MV-4-11 (cell line): ENCODE measurements at places on chromosomes 3 and 15.
A peak's percentile ranks its signal among the peaks of the same experiment; 100 is the strongest.

- DNase-seq = no peak
These were observed 193.3 kb upstream of the TOPAZ1 start for GRCh38 chr3:44048196-44048924.

- no peak for DNase-seq
These were observed 747.7 kb upstream of the CBLB start for GRCh38 chr3:106616556-106616955.

DNA sequence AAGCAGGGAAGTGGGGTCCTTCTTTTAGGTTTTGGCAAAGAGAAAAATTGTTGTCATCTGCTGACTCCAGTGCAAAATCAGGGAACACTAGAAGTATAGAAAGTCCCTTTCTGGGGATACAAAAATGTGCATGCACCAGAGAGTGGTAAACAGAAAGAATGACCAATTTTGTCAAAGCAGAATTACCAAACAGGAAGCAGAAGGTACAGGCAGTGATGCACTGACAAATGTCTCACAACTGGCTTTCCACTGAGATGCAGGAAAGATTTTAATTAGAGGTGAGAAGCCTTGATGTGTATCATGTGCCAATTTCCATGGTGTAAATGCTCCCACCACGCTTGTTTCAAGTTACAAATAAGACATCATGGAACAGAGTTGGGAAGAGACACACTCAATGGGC is 66.0 kb downstream of the TRIM69 start:
- no peak for DNase-seq

DNA sequence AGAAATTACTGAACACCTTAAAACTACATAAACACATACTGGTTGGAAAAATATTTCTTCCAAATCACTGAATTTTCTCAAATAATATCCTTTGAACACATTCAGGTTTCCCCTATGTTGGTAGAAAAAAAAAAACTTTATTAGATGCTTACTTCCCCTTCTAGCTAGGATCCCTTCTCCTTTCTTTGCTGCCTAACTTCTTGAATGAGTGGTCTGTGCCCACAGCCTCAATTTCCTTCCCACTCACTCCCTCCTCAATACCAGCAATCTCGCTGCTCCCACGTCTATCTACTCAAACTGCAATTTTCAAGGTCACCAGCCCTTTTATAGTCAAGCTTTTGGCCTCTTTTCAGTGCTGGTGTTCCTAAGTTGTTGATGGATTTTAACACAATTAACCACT is 8.3 kb downstream of the CD200R1 start:
- DNase-seq = peak; percentile 86

DNA sequence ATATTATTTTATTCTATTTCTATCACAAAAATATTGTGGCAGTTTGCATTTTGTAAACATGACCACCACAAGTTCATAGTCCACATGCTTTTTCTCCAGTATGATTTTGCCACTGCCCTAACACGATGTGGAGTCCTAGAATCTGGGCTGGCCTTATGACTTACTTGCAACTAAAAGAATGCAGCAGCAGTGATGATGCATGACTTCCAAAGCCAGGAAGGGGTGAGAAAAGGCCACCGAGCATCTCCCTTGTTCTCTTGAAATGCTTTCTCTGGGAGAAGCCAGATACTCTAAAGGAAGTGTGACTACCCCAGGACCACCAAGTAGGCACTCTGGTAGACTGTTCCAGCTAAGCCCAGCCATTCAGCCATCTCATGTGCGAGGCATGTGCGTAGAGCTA is 191.6 kb upstream of the MRPL3 start:
- DNase-seq = no peak

DNA sequence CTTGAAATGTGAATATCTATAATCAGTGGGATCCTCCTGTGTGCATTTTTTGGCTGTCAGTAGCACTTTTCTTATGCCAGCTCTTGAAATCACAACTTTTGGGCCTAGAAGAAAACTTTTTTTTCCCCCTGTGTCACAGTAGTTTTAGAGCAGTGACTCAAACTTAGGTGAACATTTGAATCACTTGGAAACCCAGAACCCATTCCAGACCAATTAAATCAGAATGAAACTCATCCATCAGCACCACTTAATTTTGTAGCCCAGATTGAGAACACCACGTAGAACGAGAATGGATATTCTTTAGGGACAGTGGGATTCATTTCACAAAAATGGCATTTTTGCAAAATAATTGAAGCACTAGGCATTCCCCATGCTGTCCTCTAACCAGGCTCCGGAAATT is 224.8 kb upstream of the NANOGP8 start:
- DNase-seq = no peak

DNA sequence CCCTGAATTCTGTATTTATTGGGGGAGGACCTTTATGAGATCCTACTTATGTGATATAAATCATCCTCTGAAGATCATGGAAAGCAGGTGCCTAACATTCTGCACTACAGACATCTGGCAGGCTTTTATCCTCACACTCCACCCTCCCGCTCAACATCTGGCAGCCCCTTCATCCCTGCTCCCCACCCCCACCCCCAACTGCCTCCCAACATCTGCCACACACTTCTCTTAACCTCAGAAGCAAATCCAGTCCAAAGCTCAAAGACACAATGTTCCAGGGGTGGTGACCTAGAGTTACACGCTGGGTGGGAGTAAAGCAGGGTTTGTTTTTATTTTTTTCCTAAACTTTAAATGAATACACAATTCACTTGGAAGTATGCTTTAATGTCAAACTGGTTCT is 184.5 kb upstream of the ATP11B start:
- no peak for DNase-seq

DNA sequence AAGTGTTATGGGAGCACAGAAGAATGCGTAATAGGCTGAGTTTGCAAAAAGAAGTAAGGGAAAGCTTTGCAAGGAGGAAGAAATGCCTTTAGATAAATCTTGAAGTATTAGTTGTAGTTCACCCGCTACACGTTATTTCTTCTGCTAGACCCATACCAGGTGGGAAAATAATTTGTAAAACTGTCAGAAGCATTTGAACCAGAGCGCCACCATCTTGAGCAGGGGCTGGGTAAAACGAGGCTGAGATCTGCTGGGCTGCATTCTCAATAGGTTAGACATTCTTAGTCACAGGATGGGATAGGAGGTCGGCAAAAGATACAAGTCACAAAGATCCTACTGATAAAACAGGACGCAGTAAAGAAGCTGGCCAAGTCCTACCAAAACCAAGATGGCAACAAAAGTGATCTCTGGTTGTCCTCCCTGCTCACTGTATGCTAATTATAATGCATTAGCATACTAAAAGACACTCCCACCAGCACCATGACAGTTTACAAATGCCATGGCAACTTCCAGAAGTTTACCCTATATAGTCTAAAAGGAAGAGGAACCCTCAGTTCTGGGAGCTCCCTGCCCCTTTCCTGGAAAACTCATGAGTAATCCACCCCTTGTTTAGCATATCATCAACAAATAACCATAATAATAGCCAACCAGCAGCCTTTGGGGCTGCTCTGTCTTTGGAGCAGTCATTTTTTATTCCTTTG is 50.0 kb upstream of the ZNF280D start:
- DNase-seq = peak; percentile 37

GRCh38 chr3:48929358-48930035 is 10.9 kb downstream of the ARIH2 start:
- no peak for DNase-seq

DNA sequence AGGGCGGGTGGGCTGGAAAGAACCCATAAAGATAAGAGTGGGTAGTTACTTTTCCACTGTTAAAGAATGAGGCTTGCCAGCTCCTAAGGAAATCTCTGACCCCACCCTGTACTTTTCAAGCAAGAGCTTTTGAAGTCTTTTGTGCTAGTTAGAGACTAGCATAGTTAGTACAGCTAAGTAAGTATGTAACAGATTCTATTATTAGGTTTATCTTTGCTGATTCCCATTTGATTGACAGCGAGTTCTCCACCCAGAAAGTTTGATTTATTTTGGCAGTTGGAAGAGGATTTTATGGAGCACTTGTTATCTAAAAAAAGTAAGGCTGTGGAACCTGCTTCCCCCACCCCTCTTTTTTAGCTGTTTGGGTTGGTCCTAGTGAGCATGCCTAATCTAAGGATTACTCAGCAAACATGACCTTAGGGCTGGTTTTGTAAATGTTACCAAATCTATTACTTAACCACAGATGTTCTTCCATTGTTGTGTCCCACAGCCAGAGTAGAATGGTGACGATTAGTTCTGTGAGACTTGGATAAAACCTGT is 57.6 kb downstream of the FNDC3B start:
- peak; percentile 84 for DNase-seq

DNA sequence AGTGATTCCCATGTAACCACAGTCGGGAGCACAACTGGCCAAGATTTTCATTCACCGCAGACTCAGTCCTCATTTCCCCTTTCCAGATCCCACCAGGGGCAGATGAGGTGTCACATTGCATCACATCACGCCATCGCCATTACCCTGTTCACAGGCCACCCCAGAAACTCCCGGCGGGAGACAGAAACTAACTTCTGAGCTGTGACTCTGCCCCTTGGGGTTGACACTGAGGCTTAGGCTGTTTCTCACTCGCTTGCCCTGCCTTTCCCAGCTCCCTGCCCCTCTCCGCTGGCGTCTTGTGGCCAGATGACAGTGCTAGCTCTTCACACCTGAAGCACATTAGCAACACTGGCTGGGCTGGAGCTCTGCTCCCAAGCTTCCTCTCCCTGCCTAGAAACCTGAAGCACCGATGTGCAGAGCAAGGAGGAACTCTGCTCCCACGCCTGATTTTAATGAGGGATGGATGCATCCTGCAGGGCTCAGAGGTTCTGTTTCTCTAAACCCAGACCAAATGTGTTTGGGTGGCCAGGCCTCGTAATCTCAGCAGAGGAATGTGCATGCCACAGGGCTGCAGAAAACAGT is 88.8 kb upstream of the CTDSPL start:
- peak; percentile 86 for DNase-seq

GRCh38 chr15:74036271-74037170 is 42.0 kb downstream of the PML start:
- no peak for DNase-seq

- no peak for DNase-seq
These were observed 19.9 kb upstream of the SLC12A8 start for GRCh38 chr3:125232401-125232800.

GRCh38 chr3:176992565-176992964 is 204.7 kb downstream of the TBL1XR1 start:
- no peak for DNase-seq

GRCh38 chr15:100944244-100944895 is 25.2 kb downstream of the LRRK1 start:
- DNase-seq = peak; percentile 61

DNA sequence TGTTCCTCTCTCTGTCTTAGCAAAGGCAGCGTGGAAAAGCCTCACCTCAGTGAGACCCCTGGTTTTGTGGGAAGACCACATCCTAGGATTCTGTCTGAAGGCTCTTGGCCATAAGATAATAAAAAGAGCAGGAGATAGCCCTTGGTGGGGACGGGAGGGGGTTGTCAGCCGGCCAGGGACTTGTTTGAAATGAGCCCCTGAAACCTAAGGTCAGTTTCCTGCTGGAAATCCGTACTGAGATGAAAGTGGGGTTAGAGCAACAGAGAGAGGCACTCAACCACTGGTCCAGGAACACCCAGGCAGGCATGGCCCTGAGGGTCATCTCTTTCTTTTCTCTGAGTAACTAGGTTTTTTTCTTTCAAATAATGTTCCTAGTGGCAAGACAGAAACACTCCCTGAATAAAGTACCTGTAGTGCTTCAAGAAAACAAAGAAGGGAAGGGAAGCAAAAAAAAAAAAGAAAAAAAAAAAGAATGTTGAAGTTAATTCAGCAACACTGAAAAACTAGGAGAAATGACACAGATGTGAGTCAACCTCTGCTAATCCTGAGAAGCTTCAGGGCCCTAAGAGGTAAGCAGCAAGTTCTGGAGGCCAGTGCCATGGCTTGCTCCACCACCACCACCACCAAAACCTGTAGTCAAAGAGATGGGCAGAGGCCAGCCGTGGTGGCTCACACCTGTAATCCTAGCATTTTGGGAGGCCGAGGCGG is 3.2 kb downstream of the ITGB5 start:
- DNase-seq = no peak

- DNase-seq = no peak
These were observed 279.6 kb upstream of the CTDSPL start for GRCh38 chr3:37582086-37582485.

DNA sequence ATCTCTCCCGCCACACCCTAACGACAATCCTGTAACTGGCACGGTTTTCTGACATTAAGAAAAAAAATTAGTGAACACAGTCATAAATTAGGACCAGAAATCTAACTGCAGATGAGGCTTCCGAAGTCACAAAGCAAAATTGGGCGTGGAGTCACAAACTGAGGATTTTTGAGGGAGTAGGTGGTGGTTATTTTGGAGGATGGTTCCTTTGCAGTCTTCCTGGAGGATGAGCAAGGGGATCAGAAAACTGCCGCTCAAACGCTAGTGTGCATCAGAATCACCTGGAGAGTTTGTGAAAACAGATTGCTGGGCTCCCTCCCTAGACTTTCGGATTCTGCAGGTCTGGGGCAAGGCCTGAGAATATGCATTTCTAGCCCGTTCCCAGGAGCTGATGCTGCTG is 334.8 kb downstream of the RORA start:
- DNase-seq = no peak

DNA sequence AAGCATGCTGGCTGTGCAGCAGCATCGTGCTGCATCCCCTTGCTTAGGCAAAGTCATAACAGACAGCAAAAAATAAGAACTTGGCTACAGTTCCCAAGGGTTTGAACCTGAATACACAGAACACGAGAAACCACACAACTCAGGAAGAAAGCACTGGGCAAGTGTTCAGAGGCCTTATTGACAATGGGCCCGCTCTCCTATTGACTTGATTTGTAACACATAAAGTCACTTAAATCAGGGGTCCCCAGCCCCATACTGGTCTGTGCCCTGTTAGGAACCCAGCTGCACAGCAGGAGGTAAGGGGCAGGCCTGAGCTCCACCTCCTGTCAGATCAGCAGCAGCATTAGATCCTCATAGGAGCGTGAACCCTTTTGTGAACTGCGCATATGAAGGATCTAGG is 145.1 kb downstream of the LSAMP start:
- DNase-seq = no peak

GRCh38 chr15:41606997-41607396 is 48.0 kb downstream of the TYRO3 start:
- no peak for DNase-seq

GRCh38 chr15:70936326-70936725 is 43.7 kb downstream of the LRRC49 start:
- DNase-seq = no peak

DNA sequence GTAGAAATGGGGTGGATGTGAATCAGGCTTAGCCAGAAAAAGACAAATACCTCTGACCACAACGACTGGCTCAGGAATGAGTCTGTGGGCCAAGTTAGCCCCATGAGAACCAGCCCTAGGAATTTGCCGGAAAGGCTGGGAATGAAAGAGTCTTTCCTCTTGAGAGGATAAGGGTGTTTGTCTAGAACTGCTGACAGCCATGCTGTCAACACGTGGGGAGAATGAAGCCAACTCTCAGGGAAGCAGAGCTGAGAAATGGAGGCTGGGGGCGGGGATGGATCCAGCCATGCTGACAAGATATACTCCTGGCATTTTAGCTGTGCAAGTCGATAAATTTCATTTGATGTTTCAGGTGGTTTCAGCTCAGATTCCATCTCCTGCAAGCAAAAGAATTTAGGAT is 10.6 kb upstream of the SLC6A1 start:
- DNase-seq = no peak

DNA sequence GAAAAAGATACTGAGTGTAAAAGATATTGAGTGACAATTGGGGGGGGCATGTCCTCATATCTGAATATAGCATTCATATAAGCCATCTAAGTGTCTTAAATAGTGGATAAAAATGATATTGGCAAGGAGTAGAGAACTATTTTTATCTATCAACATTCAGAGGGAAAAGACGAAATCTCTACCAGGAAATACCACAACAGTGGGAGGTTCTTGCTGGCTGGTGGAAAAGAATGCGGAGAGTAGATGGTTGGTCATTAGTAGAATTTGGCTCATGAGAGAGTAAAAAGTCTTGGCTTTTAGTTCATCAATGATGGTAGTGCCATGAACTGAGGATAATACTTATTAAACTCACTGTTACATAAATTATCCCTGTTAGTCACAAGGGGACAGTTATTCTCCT is 4.8 kb upstream of the TCF12 start:
- DNase-seq = no peak
